ENCODE measurements at places on chromosomes 7 and 10.

DNA sequence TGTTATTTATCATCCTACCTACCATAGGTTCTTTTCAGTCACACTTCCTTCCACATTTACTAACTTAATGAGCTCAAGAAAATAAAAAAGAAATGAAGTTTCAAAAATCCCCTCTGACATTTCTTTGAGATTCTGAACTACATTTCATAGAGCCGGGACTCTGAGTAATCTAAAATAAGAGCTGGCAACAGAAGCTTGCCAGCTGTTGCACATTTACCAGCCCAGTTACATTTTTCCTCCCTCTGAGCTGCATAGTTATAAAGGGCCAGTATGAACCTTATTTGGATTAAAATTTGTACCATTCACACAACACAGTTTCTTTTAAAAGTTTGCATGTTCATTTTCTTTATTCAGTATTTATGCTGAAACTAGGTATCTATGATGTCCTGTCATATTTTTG is 119.5 kb upstream of the CAV2 start:
- H3K4me3 ChIP-seq, result no peak overlapping the region
- H3K4me1 ChIP-seq, result peaks cover 16% of the 10 kb centered on the region
- H3K36me3 ChIP-seq, result no peaks in the 10 kb centered on the region
- no peak overlapping the region for H3K27ac ChIP-seq
- DNase-seq, result no peak

- no peak overlapping the region for H3K27ac ChIP-seq
- H3K36me3 ChIP-seq, result peaks cover 6% of the 10 kb centered on the region
- DNase-seq, result no peak
- peaks cover 22% of the 10 kb centered on the region for H3K4me1 ChIP-seq
Observed at GRCh38 chr7:51126813-51127617, 189.6 kb downstream of the COBL start.

DNA sequence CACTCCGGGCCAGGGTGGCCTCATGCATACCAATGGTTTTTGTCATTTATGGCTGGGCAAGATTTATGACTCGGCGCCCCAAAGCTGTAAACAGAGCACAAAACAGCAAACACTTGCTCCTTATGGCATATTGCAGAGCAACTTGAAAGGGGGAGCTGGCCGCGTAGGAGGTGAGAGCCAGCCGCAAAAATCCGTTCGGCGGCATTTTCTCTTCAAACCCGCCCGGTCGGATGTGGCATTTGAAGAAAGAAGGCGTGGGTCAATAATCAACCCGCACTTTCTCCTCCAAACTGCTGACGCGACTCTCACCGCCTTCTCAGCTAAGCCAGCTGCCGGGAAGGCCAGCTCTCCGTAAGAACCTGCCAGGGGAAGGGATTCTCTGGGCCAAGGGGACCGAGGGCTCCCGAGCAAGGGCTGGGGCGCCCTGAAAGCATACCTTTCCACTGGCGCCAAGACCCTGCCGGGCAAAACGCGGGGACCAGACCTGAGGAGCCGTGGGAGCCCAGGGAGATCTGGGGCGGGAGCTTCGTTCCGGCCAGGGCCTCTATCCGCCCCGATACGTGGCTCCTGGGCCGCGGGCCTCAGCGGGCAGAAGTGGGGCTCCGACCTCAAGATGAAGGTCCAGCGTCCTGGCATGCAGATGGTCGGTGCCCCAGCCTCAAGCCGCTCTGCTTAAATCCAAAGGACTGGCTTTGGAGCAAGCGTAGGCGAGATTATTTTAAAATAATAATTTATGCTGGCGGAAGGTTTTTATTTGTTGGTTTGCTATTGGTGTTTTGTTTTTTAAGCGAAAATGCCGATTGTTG is 12.9 kb upstream of the HOXA2 start:
- H3K27me3 ChIP-seq, result no peaks in the 10 kb centered on the region
- H3K36me3 ChIP-seq, result peaks cover 56% of the 10 kb centered on the region
- DNase-seq, result peak; percentile 84
- peak overlapping the region; percentile 78 for H3K4me3 ChIP-seq
- H3K27ac ChIP-seq, result peak overlapping the region; percentile 74

- H3K27me3 ChIP-seq, result no peaks in the 10 kb centered on the region
- no peak for DNase-seq
- H3K27ac ChIP-seq, result no peak overlapping the region
- H3K36me3 ChIP-seq, result no peaks in the 10 kb centered on the region
- H3K4me3 ChIP-seq, result no peak overlapping the region
Observed at GRCh38 chr7:66869660-66870450, 51.2 kb upstream of the TMEM248 start.

GRCh38 chr10:131492211-131492857 is 180.8 kb upstream of the TCERG1L start:
- no peak overlapping the region for H3K27ac ChIP-seq
- no peak overlapping the region for H3K4me3 ChIP-seq
- no peaks in the 10 kb centered on the region for H3K36me3 ChIP-seq
- DNase-seq, result no peak
- H3K27me3 ChIP-seq, result peaks cover 20% of the 10 kb centered on the region

DNA sequence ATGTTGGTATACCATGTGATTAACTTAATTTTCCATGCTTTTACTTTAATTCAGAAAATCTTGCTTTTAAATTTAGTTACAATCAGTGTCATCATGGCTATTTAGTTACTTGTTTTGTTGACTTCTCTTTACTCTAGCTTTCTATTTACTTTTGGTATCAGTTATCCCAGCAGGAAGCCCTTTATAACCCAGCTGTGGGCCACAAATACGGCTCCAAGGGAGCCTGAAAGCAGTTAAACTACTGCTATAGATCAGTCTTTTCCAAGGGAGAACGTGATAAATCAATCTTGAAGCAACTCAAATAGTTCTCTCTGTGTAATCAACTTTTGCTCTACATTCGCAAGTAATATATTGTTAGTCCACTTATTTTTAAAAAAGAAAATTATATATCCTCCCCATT is 287.4 kb downstream of the CACNA2D1 start:
- DNase-seq, result no peak
- no peak overlapping the region for H3K4me3 ChIP-seq
- H3K4me1 ChIP-seq, result no peaks in the 10 kb centered on the region
- no peak overlapping the region for H3K27ac ChIP-seq
- H3K36me3 ChIP-seq, result no peaks in the 10 kb centered on the region
- no peaks in the 10 kb centered on the region for H3K27me3 ChIP-seq

GRCh38 chr10:103695584-103696005 is 159.8 kb downstream of the SH3PXD2A start:
- H3K4me3 ChIP-seq, result no peak overlapping the region
- H3K4me1 ChIP-seq, result peaks cover 9% of the 10 kb centered on the region
- no peak for DNase-seq
- H3K27me3 ChIP-seq, result peaks cover 15% of the 10 kb centered on the region

- no peak for DNase-seq
- H3K36me3 ChIP-seq, result no peaks in the 10 kb centered on the region
- peaks cover 35% of the 10 kb centered on the region for H3K4me1 ChIP-seq
- no peak overlapping the region for H3K4me3 ChIP-seq
- peak overlapping the region; percentile 61 for H3K27ac ChIP-seq
Observed at GRCh38 chr7:84040355-84040754, 154.2 kb downstream of the SEMA3A start.

DNA sequence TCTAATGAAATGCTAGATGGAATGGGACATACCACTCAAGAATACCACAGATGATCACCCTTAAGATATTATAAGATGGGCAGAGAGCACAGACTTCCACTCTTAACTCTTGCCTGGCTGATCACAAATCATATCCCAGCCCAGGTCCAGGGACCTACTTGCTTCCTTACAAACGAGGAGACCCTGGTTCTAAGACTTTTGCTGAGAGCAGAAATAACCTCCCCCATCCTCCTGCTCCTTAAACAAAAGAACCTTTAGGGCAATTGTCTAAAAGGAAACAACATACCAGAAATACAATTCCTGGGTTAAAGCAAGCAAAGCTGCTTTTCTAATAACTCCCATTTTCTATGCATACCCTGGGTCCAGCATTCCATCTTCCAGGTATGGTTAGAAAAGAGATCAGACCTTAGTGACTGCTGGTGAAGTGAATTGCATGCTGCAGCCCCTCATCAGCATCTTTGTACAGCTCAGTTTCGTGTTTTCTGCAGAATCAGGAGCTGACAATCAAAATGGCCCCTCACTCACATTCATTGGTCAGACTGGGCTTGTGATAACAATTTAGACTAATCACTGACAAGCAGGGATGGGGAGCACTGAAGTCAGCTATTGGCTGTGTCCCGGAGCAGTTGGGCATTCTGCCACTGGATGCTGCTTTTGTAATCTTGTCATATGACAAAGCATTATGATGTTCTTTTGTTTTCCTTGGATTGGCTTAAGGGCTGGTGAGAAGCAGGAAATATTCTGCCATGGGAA is 14.6 kb downstream of the IFIT3 start:
- H3K4me3 ChIP-seq, result no peak overlapping the region
- H3K27ac ChIP-seq, result no peak overlapping the region
- peaks cover 33% of the 10 kb centered on the region for H3K4me1 ChIP-seq
- DNase-seq, result no peak
- peaks cover 7% of the 10 kb centered on the region for H3K36me3 ChIP-seq

All from Calu3 (cell line).